ENCODE measurements at places on chromosomes 6 and 20. TPM values are rescaled to one million over a fixed set of nuclear protein-coding genes. Genes with fewer than 3 reads are reported as not detected.

DNA sequence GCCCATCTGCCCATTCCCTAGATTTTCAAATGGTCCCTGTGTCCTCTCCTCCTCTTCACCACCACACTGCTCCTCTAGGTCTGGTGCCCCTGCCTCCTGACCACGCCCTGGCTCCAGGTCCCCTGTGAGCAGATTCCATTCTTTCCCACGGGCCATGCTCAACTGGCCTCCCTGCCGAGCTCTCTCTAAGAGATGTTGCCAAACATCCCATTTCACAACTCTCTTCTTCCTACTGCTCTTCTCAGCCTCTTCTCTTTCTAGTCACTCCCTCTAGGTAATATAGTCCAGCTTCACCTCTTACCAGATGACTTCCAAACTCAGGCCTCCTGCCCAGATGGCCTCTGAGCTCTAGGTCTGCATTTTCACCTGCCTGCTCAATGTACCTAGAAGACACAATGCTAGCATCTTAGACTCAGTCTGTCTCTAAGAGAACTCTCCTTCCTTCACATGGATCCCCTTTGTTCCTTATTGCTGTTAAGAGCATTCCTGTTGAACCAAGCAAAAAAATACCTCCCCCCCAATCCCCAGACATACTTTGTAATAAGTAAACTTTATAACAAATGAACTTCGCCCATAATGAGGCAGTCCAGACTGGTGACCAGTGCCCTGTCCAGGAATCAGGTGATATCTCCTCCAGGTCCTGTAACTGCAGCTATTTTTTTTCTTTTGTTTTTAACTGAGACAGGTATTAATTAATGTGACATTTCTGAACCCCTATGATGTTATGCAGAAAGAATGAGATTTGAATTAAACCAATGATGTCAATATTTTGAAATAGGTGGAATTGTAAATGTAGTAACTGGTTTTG lies 79.0 kb downstream of the LYRM4 start:
- no peak for DNase-seq

GRCh38 chr20:17443131-17443858 lies 87.9 kb downstream of the BFSP1 start:
- DNase-seq = no peak

CHRNA4 gene
- polyA plus RNA-seq = 54.0 TPM

DNA sequence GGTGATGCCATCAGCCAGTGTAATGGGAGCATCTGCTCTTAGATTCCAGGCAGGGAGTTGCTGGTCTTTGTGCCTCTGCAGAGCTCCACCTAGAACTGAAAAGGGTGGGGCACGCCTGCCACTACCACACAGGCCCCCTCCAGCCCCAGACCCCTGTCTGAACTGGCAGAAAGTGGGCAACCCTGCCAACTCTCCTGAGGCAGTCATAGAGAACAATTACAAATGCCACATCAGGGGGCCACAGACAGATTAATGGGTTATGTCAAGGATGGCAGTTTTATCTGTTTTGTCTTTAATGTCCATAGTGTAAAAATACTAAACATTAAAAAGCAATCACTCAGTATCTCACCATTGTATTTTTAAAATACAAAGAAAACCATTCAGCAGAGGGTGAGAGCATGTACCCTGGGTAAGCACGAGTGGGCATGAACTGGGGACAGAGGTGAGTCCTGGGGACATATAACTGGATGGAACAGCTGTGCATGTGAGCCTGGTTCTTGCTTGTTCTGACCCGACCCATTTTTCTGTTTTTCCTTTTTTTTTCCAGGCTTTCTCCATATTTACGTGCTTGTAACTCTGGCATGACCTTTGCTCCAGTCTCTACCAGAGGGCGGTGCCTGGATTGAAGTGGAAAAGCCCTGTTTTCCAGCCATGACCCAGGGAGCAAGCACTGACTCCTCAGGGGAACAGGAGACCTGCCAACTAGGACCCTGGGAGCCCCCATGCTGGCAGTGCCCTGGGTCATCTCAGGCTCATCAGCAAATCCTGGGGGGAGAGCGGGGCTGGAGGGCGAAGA lies 8.2 kb downstream of the TRAF3IP2 start:
- no peak for DNase-seq

DNA sequence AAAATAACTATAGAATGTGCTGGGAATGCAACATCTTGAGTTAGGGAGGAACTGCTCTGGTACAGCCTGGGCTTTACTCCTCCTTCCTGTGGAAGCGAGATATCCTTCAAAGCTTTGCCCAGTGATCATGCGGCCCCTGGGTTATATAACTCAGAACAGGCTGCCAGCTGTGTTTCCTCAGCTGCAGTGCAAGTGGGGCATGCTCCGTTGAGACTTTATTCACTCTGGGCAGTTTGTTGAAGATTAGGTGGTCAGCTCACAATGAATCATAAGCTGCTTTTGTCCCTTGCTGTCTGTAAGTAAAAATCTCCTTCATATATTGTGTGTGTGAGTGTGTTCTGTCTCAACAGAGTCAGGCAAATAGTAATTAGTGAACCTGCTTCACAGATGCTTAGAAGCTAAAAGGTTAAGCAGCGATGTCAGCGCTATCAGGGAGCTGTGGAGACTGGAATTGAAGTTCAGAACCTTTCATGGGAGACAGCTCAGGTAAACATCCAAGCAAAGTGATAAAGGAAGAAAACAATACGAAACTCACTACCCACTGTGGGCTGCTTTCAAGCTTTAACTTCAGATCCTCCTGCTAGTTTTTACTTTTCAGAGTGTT lies 688.4 kb downstream of the HTR1B start:
- DNase-seq = no peak

DNA sequence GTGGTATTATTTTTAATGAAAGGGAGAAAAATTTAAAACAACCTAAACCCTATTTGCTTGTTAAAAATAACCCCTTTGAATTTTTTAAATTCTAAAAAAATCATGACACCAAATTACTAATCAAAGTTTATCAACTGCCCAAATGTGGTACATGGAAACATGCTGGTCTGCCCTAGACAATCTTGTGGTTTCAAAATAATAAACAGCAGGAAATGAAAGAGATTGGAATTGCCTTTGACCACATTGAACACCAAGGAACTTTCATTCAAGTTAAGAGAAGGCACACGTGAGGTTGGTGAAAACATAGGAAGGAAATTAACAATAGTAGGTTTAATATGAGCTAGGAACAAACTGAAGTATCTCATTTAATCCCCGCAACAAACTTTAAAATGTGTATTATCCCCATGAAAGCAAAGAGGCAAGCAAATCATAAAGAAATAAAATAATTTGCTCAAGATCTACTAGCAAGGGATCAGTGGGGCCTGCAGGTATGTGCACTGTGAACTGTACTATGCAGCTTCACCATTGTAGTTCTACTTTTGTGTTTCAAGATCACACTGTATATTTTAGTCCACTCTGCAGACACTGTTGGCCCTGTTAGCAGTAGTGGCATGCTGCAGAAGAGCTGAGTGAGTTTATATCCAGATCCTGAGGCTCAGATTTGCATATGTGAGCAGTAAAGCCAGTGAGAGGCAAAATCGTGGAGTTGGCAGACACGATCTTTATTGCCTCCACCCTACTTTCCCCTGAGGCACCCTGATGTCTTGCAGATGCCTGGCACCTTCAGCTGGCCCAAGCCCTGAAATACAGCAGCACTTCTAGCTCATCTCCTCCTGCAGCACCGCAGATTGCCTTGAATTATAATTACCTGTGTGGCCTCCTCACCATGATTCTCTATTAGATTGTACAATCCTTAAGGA lies 157.8 kb upstream of the TENT5A start:
- DNase-seq = no peak

DNA sequence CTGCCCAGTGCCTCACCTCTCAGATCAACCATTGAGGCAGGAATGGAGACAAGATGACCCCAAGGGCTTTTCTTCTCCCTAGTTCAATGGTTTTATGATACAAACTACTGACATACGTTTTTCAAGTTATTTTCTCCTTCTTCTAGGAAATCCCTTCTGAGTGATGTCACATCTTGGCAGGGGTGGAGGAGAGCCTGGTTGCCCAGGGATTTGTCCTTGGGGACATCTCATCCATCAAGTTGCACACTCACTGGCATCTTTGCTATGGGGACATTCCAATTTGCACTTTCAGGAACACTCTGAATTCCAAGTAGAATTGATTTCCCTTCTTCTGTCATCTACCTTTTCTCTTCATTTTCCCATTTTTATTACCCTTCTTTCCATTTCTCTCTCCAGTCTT lies 9.9 kb downstream of the ZFP57 start:
- DNase-seq = no peak

DNA sequence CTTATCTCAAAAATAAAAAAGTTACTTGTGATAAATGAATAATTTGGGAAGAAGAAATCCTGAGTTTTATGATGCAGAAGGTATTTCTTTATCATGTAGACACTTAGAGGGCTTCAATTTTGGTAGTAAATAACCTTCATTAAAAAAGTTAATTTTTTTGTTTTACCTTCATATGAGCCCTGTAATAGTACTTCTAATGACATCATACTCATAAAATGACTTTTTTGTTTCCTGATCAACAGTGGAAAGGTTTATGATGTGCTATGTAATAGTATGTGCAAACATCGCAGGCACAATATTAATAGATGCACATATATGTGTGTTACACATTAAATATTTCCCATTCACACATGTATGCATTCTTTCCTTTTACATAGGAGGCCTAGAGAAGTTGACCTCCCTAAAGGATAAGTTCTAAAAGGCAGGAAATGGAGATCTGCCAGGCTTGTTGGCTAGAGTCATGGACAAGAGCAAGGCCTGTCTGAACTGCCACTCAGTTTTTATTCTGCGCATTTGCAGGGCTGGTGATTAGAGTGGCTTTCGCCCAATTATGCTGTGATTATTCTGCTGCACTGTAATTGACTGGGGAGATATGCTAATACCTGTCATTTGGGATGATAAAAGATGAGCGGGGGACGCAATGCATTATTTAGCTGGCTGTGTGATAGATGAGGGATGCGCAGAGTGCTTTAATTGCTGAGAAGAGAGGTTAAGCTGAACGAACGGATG lies 272.6 kb downstream of the TMEM242 start:
- DNase-seq = no peak
